CD4-positive, CD25-positive, alpha-beta regulatory T cell (primary cell): ENCODE measurements at places on chromosomes 6 and 20.

GRCh38 chr6:106508834-106509233, 120.5 kb downstream of the RTN4IP1 start:
- DNase-seq: no peak

DNA sequence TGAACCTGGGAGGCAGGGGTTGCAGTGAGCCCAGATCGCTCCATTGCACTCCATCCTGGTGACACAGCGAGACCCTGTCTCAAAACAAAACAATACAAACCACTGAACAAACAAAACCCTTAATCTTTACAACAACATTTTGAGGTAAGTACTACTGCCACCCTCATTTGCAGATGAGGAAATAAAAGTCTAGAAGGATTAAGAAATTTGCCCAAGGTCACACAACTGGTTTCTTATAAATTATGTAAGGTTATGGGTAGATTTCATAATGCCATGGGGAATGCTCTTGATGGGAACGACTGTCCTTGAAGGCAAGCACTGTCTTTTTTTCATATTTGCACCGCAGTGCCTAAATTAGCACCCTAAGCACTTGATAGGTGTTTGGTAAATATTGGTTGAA, 13.8 kb upstream of the B4GALT5 start:
- no peak for DNase-seq

DNA sequence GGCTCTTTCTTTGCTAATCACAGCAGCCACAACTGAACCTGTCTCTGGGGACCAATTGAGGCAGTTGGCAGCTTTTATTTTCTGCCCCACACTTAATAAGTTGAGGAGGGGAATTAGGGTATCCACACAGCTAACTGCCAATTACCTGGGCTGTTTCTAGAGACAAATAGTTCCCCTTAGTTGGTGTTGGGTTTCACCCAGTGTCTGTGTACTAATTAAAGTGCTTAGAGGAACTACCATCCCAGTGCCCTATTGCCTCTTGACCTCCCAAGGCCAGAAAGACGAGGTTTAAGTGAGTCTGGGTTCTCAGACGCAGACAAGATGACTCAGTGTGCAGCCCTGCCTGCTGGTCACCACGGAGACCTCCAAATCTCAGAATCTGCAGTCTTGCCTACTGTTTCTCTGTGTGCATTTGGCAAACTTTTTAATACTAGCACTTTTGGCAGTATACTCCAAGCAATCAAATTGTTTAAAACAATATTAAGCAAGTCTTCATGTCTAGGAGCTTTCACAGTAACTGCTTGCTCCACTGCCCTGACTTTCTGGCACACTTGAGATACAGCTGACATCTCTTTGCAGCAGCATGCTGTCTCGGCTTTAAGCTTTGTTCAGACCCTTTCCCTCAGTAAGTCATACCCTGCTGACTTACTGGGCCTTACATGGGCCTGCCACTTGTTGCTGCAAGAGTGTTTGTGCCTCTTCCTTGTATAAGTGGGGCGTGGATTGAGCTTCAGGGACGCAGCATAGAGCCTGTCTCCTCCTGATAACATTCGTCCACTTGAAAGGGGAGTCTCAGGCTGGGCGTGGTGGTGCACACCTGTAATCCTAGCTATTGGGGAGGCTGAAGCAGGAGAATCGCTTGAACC, 31.9 kb downstream of the STK35 start:
- DNase-seq: no peak

- no peak for DNase-seq
These were observed 3.3 kb downstream of the MGME1 start for GRCh38 chr20:17972121-17972520.

DNA sequence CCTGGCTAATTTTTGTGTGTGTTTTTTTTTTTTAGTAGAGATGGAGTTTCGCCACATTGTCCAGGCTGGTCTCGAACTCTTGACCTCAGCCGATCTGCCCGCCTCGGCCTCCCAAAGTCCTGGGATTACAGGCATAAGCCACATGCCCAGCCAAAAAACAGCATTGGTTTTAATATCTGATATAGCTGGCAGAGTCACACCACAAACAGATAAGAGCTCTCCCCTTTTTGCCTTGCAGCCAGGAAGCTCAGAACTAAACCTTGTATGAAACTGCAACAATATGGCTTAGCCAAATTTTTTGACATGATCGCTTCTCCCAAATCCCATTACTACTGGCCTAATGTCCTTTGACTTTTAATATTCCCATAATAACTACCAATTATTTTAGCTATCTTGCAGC, 4.9 kb downstream of the ACOT8 start:
- DNase-seq: no peak

GRCh38 chr6:7484666-7485065, 56.8 kb upstream of the DSP start:
- no peak for DNase-seq
